ENCODE measurements at places on chromosomes 5 and 9.
A peak's percentile ranks its signal among the peaks of the same experiment; 100 is the strongest.

GRCh38 chr5:165559645-165560044 lies 2054.2 kb downstream of the MAT2B start:
- no peak for DNase-seq

- no peak for DNase-seq
Observed at GRCh38 chr9:1173211-1173610, 123.1 kb downstream of the DMRT2 start.

- DNase-seq: no peak
Observed at GRCh38 chr9:37390759-37391158, 31.7 kb upstream of the GRHPR start.

DNA sequence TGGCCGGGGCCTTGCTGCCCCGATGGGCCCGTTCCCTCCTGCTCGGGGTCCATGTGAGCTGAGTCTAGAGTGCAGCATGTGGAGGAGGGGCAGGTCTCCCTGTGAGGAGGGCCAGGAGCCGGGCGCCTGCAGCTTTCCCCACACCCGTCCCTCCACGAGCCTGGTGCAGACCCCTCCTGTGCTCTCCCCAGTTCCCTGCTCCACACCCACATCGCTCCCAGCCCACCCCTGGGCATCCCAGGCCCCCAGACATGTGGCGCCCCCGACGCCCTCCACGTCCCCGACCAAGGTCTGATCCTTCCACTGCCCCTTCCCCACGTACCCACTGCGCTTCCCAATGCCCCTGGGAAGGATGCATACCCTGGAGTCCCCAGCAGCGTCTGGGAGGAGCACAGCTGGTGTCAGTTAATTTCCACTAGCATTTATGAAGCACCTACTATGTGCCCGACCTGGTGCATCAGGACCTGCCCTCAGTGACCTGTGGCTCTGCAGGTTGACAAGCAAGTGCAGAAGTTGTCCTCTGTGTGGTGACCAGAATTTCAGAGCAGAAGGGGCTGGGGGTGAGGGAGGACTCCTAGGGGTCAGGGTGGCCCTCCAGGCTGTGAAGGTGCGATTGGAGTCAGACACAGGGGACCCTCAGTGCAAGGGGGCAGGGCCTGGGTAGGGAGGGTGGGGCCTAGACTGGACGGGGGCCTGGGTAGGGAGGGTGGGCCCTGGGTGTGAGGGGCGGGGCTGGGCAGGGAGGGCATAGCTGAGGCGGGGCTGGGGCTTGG lies 10.8 kb upstream of the SLC6A18 start:
- DNase-seq: no peak

DNA sequence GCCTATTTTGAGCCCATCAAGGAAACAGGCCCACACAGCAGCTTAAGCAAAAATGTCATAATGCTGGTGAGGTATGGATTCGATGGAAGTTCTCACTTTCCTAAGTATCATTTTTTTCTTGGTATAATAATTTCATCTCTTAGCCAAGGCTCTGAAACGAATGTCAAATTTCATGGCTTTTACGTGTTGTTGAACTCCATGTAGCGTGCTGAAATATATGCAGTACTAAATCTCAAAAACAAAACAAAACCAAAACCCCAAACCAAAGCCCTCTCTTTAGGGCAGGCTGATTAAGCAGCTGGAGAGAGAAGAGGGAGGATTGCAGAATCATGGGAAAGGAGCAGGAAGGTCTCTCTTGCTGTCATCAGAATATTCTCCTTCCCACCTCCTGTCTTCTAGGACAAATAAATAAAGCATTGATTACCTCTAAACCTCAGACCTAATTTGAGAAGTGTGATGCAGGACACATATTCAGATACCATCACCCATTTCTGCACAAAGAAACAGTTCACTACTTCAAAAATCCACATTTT lies 58.3 kb downstream of the TMEM174 start:
- DNase-seq: no peak

DNA sequence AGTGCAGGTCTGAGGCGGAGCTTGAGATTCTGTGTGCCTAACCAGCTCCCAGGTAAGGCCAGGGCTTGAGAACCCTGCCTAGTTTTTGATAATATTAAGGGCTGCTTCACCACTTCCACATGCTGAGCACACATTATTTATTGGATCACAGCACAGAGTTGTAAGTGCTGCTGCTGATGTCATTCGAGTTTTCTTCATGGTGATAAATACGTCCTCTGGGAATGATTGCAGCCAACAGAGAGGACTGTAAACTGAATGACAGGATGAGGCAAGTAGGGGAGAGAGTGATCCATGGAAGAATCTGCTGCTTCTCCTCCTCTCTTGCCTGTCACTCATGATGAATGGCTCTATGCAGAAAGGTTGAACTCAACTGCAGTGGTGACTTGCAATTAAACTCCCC lies 77.9 kb upstream of the VPS13A start:
- peak; percentile 18 for DNase-seq

DNA sequence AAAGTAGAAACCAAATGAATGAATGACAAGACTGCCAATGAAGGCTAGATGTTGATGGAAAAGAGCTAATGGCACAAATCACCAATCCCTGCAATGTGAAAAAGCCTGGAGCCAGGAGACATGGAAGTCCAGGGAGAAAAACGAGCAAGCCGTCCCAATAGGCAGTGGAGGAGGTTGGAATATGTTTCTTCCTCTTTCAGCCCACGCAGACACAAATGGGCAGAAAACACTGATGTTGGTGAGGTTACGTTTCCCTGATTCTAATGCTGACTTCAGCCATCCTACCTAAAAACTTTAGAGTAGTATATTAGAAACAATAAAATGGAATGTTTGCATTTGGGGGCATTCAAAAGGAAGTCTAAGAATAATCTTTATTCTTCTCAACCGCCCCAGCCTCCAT lies 23.9 kb upstream of the KIF2A start:
- DNase-seq: no peak

- no peak for DNase-seq
Observed at GRCh38 chr5:147854331-147854730, 22.9 kb upstream of the SPINK1 start.

DNA sequence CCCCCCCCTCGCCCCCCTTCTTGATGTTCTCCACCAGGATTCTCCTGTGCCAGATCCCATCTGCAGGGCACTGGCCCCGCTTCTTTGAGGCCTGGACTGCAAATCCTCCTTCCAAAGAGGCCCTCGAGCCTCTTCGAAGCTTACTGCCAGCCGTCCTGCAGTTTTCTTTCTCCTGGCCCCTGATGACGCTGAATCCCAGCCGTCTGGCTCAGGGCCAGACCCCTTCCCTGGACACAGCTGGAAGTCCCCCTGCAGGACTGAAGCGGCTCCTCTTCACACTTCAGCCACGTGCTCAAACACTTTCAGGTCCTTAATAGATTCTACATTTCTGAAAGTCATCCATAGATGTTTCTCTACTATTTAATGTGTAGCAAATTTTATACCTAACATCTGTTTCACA lies 121.5 kb downstream of the EHMT1 start:
- no peak for DNase-seq

GRCh38 chr5:37847978-37848425 lies 8.2 kb upstream of the GDNF start:
- no peak for DNase-seq

- DNase-seq: no peak
Observed at GRCh38 chr5:158354958-158355357, 496.0 kb upstream of the CLINT1 start.

GRCh38 chr5:107772418-107773310 lies 101.9 kb upstream of the EFNA5 start:
- peak; percentile 17 for DNase-seq

DNA sequence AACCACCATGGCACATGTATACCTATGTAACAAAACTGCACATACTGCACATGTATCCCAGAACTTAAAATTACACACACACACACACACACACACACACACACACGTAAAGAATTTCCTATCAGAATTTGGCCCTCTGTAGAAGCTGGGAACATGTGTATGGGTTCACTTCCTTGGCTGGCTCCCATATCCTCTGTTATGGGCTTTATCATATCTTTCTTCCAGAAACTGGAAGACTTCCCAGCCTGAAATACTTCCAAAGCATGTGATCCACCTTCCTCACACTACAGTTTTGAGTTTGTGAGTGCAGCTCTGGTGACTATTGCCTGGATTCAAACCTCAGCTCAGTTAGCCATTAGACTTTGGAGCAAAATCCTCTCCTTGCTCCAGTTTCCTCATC lies 78.6 kb upstream of the GDNF start:
- no peak for DNase-seq

- DNase-seq: no peak
Observed at GRCh38 chr9:129518074-129518473, 102.8 kb downstream of the C9orf50 start.

DNA sequence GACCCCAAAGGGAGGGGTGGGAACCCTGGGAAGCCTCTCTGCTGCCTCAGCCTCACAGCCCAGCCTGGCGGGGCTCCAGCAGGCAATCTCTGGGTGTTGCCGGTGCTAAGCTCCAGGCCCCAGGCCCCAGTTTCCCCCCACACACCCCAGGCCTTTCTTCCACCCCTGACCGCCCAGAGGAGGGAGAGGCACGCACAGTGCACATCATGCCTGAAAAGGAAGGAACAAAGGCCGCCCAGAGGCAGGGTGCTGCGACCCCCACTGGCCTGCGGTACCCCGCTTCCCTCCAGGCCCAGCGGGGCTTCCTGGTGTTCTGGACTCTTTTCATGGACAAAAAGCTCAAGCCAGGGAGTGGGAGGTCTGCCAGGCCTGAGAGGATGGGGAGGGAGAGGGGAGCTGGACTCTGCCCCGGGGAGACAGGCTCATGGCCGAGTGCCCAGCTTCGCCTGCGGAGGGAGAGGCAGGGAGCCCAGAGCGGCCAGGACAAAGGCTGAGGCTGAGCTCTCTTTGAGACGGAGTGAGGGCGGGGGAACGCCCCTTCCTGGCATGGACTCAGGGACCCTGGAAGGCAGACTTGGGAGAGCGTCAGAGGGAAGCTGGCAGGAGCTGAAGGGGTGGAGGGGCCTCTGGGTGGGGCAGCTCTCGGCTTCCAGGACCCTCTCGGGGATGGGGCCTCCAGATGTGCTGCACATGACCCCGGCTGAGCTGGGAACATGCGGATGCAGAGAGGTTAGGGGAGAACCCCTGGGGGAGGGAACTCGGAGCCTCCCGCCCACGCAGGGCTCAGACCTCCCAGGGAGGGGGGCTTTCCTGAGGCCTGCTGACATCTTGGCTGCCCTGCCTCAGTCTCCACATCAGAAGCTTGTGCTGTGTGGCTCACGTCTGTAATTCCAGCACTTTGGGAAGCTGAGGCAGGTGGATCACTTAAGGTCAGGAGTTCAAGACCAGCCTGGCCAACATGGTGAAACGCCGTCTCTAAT lies 1.8 kb upstream of the ENTPD2 start:
- no peak for DNase-seq

- no peak for DNase-seq
Observed at GRCh38 chr5:111133436-111133751, 41.2 kb downstream of the WDR36 start.

DNA sequence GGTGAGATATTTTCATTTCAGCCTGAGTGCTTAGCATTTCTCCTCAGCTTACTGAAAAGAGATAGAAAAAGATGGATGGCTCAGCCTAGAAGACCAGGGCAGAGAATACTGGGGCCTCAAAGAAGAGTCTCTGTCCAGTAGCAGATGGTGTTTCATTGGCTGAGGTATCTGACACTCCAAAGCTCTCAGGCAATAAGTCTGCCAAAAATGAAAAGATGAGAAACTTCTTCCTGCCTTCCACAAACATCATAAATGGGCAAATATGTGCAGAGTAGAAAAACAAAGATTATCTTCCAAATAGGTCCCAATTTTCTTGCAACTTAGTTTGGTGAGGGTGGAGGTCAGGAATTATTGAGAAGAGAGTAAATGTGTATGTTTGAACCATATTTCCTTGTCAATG lies 87.4 kb upstream of the ICE1 start:
- no peak for DNase-seq

DNA sequence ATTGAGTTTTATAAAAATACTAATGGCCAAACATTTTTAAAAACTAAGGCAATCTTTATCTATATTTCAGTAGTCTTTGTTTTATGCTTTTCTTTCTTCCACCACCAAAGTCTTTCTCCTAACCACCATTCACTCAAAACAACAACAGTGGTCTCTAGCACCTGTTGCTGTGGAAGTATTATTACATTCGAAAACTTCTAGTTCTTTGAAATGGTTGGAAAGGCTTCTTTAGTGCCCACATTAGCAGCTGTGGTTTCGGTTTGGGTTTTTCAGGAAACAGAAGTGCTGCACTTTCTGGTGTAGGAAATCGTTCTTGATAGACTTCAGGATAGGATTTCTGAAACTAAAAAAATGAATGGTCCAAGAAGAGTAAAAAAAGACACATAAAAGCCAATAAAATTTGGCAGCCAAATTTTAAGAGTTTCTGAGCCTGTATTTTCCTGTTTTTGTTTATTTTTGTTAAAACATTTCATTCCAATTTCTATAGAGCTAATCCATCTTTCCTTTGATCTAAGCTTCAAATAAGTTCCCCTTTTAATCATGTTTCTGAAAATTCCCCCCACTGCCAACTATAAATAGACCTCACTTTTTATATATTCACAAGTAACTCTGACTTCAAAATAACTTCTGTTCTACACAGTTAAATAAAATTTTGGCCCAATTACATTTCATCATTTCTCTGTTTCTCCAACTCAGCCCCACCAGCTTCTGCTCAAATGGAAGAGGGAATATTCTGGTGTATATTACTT lies 102.2 kb downstream of the DEPDC1B start:
- DNase-seq: no peak

DNA sequence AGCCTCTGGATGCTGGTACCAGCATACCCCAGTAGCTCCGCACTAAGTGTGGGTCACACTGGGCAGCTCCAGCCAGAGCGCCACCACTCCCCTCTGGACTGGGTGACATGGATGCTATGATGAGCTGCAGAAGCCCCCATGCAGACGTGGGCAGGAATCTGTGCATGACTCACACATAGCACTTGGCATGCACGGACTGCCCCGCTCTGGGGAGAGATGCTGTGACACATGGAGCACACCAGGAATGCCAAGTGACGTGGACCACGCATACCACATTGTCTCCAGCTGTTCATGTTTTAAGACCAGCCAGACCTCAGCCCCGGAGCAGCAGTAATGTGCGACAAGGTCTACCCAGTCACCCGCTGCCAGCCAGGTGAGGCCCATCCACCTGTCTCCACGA lies 64.1 kb downstream of the SEMA4D start:
- no peak for DNase-seq

DNA sequence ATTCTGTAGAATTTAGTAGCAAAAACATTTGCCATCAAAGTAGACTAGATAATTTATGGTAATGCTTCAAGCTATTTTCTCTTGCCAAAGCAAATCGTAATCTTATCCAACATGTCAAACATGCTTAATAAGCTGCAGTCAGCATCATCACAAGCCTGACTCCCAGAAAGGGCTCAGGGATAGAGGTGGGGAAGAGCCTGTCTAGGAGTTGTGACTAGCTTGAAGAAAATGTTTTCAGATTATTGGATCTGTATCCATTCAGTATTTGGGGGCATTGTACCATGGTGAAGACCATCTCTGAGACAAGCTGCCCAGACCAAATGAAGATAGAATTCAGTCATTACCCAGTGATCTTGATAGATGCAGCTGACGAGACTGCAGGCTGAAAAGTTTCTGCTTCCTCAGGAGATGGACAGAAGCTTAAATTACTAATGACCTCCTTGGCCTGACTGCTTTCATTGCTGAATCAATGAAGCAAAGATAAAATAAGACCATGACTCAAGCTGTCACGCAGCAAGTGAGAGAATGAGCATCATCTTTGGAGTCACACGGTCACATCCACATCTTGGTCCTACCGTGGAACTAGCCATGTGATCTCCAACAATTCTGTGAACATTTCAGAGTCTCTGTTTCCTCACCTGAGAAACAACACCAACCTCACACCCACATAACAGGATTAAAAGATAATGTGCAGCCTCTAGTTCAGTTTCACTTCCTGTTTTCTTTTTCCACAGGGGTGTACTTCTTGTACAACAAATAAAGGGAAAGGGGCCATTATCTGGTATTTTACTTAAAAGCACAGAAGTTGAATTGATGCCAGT lies 9.4 kb downstream of the ERAP2 start:
- DNase-seq: no peak
